Naive B cell (primary cell): ENCODE measurements at places on chromosomes 5 and 9.
A peak's percentile ranks its signal among the peaks of the same experiment; 100 is the strongest.

- no peak for DNase-seq
These were observed 43.2 kb downstream of the KIF4B start for GRCh38 chr5:155056644-155057269.

DNA sequence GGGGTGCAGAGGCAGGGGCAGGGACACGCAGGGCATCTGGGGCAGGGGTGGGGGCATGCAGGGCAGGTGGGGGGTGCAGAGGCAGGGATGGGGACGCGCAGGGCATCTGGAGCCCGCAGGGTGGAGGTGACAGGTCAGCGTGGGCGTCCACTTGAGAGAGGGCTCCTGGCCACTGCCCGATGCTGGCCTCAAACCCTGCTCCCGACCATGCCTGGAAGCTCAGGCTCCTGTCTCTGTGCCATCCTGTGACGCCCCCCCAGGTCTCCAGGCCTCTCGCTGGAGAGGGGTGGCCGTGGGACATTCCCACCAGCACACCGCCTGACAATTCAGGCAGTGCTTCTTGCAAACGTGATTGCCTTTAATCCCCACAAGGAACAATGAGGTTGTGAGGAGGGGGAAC, 33.0 kb downstream of the ZDHHC11B start:
- no peak for DNase-seq

DNA sequence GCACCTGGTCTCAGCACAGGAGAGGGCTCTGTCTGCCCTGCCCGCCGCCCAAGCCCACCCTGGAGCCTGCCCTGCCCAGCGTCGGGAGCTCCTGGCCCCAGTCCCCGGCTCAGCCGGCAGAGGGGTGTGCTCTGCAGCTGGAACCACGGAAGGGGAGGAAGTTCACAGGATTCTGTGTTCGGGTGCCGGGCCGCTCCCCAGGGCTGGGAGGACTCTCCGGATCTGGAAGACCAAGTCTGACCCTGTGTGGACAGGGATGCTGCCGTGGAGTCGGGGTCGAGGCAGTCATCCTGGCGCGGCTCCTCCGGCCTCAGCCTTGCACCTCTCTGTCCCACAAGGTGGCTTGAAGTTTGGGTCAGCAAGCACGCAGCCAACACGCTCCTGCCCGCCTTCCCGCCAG, 78.6 kb downstream of the KCNT1 start:
- no peak for DNase-seq

DNA sequence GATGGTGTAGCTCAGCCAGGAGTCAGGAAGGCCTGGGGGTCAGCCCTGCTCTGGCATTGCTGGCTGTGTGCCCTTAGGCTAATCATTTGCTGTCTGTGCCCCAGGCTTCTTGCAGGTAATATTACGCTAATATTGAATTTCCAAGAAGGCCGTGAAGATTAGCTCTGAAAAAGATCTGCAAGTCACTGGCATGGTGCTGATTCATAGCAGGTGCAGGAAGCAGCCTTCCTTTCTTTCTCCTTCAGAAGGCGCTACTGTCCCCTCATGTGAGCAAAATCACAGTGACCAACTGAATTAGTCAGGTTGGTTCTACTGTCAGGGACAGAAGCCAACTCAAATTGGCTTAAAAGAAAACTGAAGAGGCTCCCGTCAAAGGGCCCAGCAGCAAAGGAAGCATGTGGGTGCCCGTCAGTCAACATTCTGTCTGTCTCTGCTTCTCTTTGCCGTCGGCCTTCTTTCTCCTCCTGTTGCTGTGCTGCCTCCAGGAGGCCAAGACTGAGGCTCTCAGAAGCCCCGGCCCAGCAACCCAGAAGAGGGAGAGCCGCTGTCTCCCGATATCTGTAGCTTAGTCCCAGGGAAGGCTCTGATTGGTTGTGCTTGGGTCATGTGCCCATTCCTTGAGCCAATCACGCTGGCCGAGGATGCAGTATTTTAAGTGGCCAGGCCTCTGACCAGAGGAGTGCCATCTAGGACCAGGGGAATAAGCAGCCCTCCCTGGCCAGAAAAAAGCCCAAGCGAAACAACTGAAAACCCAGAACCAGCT, 67.8 kb upstream of the NEURL1B start:
- no peak for DNase-seq

DNA sequence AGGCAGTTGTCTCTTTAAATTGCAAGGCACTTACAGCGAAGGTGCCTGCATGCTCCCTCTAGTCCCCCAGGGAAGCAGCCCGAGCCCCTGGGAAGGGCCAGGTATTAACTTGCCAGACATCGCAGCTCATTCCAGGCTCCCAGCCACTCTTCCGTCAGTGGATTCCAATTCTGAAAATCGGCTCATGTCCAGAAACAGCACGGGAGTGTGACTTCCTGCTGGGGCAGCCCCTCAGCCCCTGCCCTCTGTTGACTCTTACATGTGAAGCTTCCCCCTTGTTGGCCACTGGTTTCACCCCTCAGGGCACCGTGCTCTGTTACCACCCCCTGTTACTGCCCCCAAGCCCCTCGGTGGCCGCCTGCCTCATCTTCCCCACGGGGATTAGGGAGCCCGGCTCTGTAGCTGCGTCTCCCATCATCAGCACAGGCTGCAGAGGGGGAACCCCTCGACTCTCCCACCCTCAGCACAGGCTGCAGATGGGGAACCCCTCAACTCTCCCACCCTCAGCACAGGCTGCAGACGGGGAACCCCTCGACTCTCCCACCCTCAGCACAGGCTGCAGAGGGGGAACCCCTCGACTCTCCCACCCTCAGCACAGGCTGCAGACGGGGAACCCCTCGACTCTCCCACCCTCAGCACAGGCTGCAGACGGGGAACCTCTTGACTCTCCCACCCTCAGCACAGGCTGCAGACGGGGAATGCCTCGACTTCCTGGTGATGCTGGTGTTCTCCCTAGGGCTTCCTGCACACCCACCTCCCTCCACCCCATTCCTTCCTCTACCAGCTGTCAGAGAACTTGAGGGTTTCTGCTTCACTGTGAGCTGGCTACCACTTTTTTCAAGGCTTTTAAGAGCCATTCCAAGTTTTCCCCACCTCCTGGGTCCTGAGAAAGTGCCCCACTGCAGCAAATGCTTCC, 11.1 kb upstream of the CACNA1B start:
- DNase-seq, result no peak

DNA sequence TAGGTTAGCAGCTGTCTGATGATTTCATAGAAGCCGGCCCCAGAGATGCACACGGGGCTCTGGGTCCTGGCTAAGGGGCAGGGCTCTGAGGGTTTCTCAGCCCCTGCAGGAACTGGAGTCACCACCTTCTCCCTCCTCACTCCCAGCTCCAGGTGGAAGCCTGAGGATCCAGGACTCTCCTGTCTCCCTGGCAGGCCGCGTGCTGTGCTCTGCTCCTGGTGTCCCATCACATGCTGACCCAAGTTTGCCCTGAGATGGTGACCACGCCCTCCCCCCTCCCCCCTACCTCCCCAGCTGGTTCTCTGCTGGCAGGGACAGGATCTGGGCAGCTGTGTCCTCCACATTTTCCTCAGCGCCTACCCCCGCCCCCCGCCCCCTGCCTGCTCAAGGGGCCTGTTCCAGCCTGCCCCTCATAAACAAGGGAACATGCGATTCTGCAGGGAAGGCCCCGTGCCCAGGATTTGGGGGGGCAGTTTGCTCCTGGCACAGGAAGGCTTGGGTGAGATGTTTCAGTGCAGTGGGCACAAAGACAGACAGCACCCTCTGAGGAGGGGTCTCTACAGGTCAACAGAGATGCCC, 87.4 kb downstream of the PSD2 start:
- DNase-seq, result no peak

GRCh38 chr9:33813712-33814641, 3.0 kb upstream of the UBE2R2 start:
- peak; percentile 80 for DNase-seq

DNA sequence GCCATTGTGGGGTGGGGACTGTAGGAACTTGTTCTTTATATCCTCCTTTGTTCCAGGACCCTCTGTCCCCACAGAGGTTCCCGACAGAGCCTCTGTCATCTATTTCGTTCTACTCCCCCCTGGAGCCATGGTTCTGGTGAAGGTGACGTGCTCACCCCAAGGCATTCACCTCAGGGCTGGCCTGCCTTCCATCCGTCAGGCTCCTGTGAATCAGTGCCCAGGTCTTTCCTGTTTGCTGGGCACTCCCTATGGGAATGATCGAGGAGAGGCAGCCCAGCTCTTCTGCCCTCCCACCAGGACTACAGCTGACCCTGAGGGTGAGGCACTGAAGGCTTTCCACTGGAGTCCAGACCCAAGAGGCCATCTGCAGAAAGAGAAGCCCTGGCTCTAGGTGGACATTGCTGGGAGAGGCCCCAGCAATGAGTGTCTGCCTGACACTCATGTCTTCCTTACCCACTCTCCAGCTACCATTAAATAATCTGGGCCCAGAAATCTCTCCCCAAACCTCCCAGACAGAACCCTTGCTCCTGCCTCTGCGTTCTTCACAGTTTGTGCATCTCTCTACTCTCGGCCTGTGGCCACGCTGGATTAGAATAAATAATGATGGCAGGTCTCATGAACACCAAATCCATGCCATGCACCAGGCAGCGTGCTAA, 214.2 kb downstream of the FSTL4 start:
- no peak for DNase-seq

- no peak for DNase-seq
These were observed 15.5 kb upstream of the TARS1 start for GRCh38 chr5:33425314-33425713.

GRCh38 chr9:90121762-90122161, 517.0 kb downstream of the GADD45G start:
- DNase-seq, result no peak
